Stimulated activated memory B cell treated with anti-CD40 and anti-IgM and Interleukin-4, amounts not matched to agents 10 μg/mL and 1 μg/mL and 100 μg/mL, for 72 hours (primary cell): ENCODE measurements at places on chromosomes 11 and 22.

DNA sequence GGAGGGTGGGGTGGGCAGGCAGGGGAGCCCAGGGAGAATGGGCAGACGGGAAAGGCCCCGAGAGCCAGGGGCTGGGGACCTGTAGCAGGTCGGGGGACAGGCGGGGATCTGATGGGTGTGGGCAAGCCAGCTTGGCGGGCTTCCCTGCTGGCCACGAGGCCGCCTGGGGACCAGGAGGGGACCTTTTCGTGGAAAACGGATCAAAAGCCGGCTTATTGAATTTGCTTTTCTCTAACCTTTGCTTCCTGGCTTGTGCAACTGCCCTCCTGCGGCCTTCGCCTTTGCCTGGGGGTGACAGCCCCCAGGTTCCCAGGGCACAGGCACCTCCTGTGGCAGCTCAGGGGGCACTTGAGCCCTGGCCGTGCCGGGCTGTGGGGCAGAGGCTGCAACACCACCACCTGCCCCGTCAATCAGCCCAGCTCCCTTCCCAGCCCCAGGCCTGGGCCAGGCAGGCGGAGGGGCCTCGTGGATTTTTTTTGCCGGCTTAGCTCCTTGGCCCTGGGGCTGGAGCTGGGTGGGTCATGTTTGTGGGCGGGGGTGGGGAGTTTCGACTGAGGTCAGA lies 41.6 kb upstream of the H19 start:
- no peak for ATAC-seq

DNA sequence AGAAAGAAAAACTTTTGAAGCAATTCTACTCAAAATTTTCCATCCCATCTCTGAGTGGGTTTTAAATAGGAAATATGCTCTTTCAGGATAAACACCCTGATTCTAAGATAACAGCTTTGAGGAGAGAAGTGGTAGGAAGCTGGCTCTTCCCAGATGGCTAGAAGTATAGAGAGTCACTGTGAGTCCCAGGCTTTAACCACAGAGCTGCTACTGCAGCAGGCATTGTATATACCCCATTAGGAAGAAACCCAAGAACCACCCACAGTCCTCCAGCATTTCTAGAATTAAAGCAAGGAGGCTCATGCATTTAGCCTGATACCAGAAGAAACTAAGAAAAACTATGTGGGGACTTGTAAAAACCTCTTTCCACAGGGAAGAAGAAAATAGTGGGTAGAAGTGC lies 1405.6 kb upstream of the TENM4 start:
- ATAC-seq: no peak

GRCh38 chr11:66014804-66015453 lies 3.1 kb downstream of the CST6 start:
- ATAC-seq: no peak

DNA sequence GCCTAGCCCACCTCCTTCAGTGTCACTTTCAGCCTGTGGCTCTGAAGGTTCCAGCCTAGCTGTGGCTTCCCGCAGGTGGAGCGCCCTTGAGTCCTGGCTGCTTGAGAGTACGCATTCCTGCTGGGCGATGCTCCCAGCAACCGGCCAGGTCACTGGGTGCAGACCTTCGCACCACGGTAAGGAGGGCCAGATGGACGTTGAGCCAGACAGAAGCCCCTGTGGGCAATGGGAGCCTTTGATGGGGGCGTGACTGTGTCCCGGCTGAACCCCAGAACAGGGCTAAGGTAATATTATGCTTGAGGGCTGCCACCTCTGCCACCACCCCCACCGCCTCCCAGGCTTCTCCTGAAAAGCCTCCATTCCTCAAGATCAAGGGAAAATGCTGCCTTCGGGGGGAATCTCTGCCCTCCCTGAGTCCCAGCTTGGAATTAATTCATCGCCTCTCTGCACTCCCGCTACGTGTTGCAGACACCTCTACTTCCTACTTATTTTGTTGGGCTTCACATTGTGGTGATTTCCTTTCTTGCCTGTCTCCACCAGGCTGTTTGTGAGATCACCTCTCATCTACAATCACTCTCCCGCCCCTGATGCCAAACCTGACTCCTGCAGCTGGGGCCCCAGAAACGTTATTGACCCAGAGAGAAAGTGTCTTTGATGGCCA lies 144.9 kb upstream of the NECTIN1 start:
- ATAC-seq: no peak

DNA sequence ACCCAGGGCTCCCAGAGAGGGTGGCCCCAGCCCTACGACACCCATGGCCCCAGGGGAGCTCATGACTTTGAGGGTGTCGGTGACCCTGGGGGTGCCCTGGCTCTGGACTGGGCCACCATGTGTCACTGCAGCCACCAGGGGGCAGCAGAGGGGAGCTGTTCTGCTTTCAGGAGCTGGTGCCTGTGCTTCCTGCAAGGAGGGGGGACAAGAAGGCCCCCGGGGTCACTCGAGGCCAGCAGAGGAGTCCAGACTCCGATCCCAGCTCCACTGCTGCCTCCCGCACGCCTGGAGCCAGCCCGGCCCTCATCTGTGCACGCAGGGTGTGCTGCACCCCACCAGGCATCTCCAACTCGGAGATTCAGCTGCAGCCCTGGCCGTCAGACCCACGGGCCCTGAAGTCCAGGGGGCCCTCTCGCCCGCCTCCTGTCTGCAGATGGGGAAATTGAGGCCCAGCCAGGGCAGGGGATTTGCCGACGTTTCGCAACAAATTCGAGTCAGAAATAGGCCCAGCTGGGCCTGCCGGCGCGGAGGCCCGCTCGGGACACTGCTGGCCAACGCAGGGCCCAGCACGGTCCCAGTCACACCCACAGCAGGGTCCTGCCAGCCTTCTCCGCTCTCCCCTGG lies 29.5 kb upstream of the WNT7B start:
- peak; percentile 90 for ATAC-seq

DNA sequence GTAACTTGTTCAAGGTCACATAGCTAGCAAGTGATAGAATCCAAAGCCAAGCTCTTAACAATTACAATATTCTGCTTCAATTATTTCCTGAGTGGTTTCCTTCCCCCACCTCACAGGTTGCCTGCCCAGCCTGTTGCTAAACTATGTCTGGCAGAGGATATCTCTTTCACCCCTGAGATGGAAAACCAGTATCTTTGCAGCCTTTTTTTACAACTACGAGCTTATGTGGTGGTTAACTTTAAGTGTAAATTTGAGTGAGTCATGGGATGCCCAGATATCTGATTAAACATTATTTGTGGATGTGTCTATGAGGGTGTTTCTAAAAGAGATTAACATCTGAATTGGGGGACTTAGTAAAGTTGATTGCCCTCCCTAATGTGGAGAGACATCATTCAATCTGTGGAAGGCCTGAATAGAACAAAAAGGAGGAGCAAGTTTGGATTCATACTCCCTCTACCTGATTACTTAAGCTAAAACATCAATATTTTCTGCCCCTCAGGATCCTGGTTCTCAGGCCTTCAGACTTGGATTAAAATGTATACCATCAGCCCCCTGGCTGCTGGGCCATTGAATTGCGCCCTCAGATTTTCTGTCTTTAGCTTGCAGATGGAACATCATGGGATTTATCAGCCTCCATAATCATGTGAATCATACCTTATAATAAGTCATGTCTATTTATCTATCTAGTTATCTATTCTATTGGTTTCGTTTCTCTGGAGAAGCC lies 911.9 kb downstream of the METTL15 start:
- no peak for ATAC-seq

DNA sequence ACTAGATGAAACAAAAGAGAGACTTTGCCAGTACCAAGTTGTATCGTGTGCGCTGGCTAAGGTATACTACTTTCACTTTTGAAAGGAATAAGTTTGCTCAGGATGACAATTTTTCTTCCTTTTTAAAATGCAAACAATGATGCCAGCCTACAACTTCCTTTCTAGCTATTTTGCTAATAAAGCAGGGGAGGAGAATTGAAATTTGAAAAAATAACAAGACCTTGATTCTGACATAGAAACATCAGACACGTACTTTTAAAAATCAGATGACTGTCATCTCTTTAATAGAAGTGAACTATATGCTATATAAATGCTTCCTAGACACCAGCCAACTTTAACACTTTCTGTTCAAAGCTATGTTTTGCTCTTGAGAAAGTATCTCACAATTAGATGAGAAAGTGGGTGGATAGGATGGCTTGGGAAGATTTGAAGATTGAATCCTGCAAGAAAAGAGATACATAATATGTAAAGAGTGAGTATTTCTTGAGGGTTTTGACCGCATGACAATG lies 41.7 kb upstream of the BLID start:
- no peak for ATAC-seq

- ATAC-seq: no peak
These were observed 9.1 kb upstream of the NAALADL1 start for GRCh38 chr11:65067446-65067845.

GRCh38 chr11:45924036-45924915 lies 1.8 kb downstream of the LARGE2 start:
- ATAC-seq: no peak

DNA sequence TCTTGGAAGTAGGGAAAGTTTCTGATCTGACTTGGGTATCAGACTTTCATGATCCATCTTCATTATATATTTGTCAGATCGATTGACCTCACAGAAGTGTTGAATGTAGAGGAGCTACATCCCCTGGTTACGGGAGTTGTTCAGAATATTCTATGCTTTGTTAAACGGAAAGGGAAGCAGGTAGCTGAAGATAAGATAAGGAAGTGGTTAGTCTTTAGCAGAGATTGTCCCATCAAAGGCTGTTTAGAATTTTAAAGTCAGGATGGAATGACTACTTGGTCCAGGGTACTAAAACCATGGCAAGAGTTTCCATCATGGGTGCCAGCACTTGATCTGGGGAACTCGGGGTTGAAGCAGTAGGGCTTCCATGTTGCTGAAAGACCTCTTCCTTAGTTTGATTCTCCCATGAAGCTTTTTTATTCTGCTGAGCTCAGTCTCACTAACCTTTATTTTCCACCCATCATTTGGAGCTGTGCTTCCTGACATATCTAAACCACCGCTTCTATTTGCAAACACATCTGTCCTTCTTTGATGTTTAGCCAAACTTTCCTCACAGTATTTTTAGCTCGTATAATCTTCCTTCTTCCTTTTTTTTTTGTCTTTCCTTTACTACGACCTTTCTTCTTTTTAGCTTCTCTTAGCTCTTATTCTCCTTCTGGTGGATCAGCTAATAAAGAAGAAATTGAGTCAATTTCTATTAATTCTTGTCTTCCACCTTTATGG lies 4.0 kb upstream of the C22orf31 start:
- ATAC-seq: no peak

DNA sequence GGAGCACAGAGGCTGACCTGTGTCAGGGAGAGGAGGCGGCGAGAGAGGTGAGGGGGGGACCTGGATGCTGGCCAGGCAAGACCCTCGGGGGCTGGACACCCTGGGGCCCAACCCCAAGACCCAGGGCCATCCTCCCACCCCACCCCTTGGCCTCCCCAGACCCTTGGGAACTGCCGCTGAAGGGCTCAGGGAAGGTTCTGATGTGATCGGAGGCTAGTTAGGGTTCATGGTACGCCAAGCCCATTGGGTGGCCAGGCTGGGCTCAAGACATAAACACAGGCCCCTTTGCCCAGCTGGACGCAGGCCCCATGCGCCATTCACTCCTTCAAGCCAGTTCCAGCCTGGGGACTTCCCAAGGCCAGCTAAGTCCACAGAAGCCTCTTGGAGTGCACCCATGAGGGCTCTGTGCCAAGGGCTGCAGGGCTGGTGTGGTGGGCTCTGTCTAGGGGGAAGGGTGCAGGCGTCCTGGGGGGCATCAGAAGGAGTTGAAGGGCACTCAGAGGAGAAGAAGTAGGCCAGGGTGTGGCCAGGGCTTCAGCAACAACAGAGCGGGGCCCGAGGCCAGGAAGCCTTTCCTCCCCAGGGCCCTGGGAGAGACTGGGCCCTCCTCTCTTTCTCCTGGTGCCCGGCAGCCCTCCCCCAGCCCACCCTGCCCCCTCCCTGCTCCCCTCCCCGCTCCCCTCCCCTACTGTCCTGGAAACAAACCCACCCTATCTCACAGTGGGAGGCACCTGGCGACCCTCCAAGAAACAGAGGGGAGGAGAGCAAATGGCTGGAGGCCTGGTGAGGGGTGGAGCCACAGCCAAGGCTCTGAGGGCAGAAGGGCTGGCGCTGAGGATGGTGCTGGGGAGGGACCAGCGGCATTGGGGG lies 12.9 kb downstream of the TSPAN32 start:
- no peak for ATAC-seq

GRCh38 chr11:115518983-115519628 lies 14.9 kb upstream of the CADM1 start:
- no peak for ATAC-seq

DNA sequence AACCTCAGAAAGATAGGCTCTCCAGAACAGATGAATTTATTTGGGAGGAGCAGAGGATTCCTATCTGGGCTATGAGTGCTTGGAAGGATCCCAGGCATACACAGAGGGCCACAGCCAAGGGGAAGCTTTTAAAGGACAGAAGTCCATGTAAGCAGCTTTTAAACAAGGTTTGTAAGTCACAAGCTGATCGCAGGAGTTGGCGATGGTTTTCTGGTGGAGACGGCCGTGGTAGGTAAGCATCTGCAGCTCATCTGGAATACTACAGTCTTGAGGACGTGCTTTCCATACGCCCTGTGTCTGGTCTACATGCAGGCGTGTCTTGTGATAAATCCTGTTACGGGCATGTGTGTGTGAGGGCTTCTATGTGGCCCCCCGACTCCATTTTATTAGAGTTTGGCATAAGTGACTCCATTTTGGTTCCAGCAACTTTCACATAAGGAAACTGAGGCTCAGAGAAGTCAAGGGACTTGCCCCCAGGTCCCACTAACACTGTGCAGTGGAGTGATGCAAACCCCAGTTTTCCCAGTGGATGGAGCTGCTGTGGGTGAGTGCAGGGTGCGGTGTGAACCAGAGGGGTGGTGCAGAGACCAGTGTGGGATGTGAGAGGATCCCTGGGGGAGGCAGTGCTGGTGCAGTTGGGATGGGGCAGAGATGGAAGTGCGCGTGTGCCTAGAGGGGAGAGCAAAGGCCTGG lies 11.8 kb upstream of the ACY3 start:
- no peak for ATAC-seq

GRCh38 chr11:115447273-115447864 lies 56.8 kb downstream of the CADM1 start:
- no peak for ATAC-seq

- ATAC-seq: no peak
These were observed 41.9 kb downstream of the MED15 start for GRCh38 chr22:20549232-20549841.

DNA sequence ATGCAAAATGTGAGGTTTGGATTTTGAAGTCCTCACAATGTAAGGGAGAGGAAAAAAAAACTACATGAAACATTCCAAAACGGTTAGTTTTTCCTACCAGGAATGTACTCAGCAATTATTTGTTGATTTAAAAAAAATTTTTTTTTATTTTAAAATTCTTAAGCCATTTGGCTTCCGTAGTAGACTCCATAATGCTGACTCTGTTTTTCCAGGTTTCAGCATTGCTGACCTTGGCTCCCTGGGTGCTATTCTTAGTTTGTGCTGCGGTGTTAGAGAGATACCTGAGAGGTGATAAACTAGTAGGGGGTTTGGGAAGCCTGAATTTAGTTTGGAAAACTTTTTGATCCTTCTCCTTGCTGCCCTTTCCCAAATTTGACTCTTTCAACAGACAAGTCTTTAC lies 10.6 kb downstream of the STT3A start:
- ATAC-seq: no peak

- peak; percentile 60 for ATAC-seq
These were observed 553 bp upstream of the USP47 start for GRCh38 chr11:11841116-11841722.
